CD4-positive, alpha-beta T cell treated with Interleukin-6 at 100 ng/mL for 8 hours (primary cell): ENCODE measurements at places on chromosomes 7 and 10.
A peak's percentile ranks its signal among the peaks of the same experiment; 100 is the strongest.

DNA sequence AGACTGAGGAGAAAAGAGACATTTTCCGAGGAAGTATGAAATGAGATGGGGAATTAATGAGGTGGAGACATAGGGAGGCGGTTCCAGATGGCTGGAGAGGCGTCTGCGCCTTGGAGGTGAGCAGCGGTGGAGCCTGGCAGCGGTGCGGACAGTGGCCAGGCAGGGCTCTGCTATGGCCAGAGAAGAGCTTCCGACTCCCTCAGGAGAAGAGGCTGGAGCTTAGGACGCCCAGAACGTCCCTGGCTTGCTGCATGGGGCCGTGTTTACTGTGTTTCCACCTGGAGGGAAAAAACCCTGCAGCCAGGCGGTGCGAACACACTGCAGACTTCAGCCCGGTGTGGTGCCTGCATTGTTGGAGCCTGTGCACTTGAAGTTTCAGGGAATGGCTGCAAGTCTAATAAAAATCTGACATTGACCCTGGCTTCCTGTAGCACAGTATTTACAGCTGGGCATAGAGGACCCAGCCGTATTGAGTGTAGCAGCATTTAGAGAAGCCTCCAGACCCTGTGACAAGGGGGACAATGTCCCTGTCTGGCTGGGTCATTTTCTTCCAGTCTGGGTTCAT lies 447.1 kb upstream of the MKI67 start:
- DNase-seq = no peak

DNA sequence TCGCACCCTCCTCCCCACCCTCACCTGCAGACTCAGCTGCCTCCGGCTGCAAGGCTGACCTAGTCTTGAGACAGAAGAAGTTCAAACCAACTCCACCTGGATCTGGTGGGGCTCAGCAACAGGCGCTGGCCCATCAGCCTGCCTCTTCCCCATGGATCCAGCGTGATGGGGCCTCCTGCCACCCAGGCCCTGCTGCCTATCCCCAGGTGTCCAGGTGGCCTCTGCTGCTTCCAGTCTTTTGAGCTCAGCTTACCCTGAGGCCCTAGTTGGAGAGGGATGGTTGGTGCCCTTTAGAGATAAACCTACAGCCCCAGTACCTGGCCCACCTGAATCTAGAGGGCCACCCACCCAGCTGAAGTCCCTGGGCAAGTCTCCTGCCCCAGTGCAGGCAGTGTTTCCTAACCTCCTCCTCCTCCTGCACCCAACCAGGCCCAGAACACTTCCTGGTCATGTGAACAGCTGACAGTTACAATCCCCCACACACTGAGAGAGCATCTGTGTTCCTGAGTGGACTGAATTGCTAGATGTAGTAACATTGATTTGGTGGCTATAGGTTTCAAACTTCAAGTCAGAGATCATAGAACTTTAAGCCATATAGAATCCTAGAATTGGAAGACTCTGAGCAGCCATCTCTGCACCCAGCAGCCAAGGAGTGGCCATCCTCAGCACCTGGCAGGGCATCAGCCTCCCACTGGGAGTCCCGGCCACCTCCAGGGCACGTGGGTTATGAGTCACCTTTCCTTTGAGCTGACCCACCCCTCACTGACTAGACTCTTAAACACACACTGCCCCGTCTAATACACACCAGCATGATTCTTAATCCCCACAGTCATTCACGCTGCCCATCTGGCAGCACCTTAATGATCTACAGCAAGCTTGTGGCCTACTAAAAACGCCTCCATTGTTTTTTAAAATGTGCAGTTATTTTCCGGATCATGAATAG lies 51.9 kb downstream of the ALOX5 start:
- no peak for DNase-seq

DNA sequence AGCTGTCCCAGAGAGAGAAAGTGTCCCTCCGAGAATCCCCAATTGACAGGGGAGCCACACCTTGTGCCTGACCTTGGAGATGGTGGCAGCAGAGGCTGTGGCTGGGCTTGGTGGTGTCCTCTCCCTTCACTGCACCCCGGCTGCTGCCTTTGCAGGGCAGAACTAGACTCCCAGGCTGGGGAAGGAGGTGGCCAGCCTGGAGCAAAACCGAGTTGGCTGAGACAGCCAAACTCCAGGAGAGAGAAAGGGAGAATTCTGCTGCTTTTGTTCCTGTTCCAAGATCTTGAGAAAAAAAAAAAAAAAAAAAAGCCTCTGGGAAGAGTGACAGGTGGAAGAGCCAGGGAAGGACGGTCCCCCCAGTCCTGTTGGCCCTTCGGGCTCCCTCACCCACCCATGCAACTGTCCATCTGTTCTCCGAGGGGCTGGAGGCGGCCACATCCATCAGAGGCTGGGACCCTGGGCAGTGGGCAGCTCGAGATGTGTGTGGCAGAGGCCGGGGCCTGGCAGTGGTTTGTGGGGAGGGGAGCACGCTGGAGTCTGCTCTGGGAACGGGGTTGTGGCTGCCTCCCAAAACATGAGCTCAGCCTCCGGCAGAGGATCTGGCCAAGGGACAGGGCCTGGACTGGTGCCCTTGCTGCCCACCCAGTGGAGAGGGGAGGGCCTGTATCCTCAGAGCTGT lies 35.5 kb downstream of the CLIP2 start:
- DNase-seq = no peak

- DNase-seq = no peak
Observed at GRCh38 chr10:87842776-87843497, 20.4 kb downstream of the KLLN start.

DNA sequence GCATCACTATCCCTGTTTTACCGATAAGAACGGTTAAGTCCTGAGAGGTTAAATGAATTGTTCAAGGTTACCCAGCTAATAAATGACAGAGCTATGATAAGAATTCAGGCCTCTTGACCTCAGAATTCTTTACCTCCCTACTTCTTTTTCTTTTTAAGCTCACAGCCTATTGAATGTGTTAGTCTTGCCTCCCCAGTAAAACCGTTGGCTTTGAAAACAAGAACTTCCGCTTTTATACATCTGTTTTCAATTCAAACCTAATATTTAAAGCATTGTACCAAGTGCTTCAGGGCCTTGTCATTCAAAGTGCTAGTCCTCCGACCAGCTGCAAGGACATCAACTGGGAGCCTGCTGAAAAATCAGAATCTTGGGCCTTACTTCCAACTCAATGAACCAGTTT lies 15.6 kb downstream of the SEC31B start:
- DNase-seq = no peak

DNA sequence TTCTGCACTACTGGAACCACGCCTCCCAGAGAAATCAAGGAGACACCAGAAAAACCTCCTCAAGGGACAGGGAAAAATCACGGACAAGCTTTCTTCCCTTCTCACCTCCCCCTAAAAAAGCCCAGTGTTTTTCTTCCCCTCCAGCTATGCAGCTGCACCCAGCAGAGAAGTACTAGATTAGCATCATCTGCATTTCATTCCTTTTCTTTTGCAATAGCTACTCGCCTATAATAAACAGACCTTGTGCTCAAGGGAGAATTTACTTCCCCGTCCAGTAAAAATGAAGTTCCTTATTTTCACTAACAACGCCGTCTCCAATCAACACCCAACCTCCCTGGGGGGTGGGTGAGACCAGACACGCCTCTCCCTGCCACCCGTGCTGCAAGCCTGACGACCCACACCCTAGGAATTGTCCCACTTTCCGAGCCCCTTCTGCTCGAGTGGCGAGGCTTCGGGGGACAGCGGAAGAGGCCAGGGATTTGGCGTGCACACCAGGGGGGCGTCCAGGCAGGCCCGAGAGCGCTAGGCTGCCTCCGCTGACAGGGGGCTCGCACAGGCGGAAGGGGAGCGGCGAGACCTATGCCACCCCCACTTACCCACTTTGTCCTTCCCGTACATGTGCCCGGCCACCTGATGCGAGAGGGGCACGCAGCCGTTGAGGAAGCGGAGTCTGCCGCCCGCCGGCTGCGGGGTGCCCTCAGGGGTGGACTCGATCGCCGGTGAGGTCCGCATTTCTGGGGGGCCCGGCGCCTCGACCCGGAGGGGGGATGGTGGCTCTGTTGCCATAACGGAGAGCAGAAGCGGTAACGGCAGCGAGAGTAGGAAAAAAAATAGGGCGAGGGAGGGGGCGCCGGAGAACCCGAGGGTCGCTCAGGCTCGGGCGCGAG lies 625 bp downstream of the IPMK start:
- peak; percentile 15 for DNase-seq

DNA sequence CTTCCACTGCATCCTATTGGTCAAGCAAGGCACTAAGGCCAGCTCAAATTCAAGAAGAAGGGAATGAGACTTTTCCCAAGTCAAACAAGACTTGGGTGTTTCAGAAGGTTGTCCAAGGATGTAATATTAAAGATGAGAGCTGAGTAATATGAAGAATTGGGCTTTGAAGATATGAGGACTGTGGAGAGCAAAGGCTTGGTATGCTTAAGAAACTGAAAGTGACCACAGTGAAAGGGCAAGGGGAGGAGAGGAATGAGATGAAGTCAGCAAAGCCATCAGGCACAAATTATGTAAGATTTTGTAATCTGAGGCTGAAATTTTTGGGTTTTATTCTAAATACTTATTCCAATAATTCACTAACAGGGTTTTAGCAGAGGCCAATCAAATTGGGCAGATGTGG lies 38.6 kb upstream of the NPY start:
- DNase-seq = no peak

DNA sequence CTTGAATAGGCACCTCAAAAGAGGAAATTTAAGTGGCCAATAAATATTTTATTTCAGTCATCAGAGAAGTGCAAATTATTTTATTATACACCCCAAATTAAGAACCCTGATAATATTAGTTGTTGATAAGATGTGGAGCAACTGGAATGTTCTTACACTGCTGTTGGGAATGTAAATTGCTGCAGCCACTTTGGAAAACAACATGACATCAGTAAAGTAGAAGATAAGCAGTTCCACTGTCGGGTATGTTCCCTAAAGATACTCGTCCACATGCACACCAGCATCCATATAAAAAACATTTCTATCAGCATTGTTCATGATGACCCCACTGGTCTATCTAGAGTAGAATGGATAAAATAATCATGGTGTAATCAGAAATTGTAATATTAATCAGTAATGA lies 46.5 kb downstream of the VCL start:
- DNase-seq = no peak

DNA sequence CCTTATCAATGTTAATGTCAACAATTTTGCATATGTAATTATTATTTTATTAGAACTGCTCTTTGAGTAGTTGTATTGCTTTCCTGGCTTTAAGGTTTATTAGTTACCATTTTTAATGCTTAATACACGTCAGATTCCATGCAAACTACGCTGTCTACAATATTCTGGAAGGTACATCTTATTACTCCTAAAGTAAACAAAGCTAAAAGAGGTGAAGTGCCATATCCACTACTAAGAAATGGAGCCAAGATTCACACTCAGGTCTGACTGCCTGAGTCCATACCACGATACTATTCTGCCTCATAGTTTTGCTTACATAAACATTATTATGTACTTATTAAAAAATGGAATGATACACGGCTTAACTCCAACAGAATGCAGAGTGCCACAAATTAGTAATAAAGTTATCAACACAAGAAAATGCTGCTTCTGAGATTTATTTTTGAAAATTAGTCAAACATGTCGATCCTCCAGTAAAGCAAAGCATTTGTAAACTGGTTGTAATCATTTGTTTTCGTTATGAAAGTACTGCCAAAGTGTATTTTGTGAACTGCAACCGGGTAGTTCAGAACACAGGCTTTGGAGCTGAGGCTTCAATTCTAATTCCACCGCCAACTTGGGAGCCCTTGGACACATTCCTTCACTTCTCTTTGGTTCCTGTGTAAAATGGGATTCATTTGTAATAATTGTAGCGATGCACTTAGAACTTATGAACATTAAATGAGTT lies 1.1 kb upstream of the DMTF1 start:
- no peak for DNase-seq

GRCh38 chr10:5596611-5597341 lies 69.6 kb downstream of the ASB13 start:
- DNase-seq = no peak

DNA sequence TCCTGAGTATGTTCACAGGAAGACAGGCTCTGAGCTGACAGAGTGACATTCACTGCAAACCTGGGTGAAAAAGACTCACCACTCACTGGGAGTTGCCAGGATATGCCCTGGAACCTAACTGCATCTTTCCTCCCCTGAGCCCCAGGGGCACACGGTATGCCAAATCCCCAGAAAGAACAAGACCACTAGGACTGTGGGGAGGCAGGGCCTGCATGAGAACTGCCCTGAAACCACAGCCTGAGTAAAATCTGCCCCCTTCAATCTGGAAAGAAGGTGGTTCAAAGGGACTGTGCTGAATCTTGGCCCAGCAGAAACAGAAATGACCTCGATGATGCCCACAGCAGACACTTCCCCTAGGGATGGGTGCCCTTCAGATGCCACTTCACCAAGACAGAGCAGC lies 6.5 kb downstream of the FAM53B start:
- DNase-seq = no peak

- no peak for DNase-seq
Observed at GRCh38 chr7:78125884-78126283, 327.3 kb downstream of the PHTF2 start.

DNA sequence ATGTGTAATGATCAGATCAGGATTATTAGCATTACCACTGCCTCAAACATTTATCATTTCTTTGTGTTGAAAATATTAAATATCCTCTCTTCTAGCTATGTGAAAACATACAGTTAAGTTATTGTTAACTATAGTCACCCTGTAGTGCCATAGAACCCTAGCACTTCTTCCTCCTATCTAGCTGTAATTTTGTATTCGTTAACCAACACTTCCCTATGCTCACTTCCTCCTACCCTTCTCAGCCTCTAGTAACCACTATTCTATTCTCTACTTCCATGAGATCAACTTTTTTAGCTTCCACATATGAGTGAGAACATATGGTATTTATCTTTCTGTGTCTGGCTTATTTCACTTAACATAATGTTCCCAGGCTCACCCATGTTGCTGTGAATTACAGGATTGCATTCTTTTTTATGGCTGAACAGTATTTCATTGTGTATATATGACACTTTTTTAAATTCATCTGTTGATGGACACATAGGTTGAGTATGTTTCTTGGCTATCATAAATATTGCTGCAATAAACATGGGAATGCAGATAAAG lies 132.7 kb upstream of the RHOBTB1 start:
- DNase-seq = no peak

DNA sequence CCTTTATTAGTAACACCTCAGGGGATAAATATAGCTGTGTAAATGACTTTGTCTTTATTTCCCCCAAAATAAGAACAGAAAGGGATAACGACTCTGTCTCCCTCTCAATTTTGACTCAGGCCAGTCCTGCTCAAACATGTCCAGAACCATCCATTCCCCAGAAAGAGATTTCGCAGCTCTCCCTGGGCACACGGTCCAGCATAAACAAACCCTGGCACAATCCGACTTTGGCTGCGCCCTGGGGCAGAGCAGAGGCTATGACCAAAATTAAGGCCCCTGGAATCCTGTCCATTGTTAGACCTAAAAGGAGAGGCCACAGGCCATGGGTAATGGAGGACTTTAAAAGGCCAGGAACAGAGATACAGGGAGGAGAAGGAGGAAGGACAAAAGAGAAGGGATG lies 99.1 kb downstream of the PRPF18 start:
- DNase-seq = no peak

- DNase-seq = no peak
Observed at GRCh38 chr10:113939212-113939860, 84.9 kb downstream of the NHLRC2 start.
